ENCODE measurements at places on chromosomes 3 and 15.

GRCh38 chr3:46112984-46113383 is 85.7 kb upstream of the XCR1 start:
- no peak for DNase-seq

DNA sequence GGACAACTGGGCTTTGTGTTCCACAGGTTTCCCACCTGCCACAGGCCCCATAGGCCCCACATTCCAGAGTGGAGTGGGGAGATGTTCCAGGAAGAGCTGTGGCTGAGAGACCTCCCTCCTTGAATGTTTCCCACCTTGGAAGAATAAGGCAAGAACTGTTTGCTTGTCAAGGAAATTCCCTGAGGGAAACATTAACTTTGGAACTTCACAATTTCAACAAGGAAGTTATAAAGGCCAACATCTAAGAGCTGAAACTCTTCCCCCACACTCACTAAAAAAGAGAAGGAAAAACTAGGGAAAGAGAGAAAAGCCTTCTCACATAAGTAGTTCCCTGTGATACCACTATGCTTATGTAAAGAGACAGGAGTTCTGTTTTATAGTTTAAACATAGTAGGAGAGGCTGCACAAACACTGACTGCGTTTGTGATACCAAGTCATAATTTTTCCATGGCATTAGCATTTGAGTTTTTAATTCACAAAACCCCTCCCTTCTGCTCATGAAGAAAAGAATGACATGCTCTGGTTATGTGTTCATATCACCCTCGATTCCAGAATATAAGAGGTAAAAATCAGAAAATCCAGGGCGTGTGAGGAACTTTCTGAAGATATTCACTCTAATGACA is 39.8 kb upstream of the SPRED1 start:
- no peak for DNase-seq

- no peak for DNase-seq
Measured at GRCh38 chr3:114584734-114585371, 291.0 kb downstream of the TIGIT start.

DNA sequence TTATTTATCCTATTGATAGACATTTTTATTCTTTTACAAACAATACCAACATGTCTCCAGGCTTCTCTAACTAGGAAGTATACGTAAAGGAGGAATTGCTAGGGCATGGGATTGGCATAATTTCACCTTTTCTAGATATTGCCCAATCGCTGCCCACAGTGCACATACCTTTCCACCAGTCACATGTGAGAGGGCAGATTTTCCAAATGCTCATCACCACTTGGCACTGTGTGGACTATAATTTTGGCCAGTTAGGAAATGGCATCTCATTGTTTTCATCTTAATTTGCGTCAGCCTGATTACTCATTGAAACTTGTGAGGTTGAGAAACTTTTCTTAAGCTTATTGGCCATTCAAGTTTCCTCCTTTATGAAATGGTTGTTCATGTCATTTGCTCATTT is 57.4 kb upstream of the POLR2M start:
- no peak for DNase-seq

- no peak for DNase-seq
Measured at GRCh38 chr3:46489381-46489780, 8.4 kb upstream of the RTP3 start.

GRCh38 chr15:78307976-78308375 is 8.6 kb upstream of the SKIC8 start:
- DNase-seq, result no peak

- peak; percentile 9 for DNase-seq
Measured at GRCh38 chr3:36124118-36124796, 256.0 kb upstream of the STAC start.

DNA sequence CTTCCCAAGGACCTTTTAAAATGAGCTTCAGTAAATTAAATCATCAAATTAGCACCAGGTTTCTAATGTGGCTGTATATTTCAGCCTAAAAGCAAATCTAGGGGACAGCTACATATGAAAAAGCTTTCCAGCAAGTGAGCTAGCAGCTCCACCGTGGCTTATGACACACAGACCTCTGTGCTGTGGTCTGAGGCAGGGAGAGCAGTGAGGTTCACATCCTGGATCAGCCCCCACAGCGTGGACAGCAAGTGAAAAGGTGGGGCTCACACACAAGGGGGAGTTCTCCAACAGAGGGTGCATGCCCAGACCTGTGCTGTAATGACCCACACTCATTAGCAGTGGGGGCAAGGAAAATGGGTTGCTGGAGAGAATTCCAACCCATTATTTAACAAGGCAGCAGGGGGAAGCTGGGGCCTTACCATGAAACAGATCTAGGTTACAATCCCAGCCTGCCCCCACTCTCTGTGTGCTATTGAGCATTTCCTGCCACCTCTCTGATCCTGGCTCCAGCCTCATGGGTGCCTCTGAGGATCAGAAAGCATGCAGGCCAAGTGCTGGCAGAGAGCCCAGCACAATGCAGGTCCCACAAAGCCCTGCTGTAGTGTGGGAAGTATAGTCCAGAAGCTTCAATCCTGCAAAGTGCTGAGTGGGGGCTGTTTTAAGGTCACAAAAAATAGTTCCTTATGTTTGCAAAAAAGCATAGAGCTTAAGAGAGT is 48.2 kb downstream of the RASGRF1 start:
- no peak for DNase-seq

DNA sequence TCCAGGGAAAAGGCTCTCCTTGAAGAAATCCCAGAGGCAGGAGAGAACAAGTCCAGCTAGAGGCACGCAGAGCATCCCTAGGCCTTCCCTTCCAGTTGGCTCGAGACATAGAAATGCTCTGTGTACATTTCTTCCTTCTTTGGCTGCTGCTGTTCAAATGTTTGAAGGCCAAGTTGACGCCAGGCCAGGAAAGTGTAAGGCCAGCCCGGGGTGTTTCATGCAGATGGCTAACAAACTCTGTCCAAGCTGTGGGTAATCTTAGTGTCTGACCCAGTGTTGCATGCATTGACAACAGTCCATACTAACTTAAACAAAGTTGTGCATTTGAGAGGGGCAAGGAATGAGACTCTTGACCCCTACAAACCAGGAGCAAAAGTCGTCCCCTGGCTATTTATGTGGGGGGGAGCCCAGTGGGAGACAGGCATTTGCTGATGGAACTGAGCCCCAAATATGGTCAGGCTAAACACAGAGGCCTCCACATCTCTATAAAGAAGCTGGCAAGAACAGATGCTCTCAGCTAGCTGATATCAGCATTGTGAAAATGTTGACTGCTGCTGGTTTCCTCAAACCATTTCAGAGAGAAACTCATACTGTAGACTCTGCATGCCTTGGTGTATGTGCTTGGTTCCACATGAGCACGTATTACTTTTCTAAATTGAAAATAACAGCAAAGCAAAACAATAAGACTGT is 139.5 kb downstream of the ADAMTS9 start:
- DNase-seq, result no peak

DNA sequence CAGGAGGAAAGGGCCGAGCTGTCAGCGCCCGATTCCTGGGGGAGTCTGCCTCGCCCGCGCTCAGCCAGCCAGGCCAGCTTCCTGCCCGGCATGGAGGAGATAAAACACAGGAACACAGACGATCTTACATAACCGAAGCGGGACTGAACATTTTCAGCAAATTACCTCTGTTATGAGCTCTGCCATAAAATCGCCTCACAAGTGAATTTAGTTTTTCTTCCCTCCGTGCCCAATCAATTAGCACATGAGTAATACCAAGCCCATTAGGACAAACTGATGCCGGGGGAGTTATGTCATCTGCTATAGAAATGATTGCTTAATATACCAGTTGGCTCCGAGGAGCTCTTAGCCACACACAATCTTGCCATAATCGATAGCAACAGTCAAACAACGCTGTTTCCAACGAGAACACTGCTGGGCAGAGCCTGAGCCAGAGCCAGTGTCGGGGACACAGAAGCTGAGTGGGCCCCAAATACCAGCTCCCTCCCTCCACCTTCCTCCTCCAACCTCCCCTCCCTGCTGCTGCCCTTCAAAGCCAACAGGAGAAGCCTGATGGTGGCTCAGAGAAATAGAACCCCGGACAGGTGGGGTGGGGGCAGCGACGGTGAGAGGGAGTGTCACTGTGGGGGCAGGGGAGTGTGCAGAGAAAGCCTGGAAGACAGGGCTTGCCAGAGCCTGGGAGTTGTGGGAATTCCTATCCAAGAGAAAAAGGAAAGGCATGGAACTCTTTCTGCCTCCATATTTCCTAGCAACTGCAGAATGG is 279.4 kb upstream of the TLE3 start:
- peak; percentile 33 for DNase-seq

GRCh38 chr15:29924750-29925149 is 102.5 kb upstream of the TJP1 start:
- DNase-seq, result no peak

- no peak for DNase-seq
Measured at GRCh38 chr3:158712443-158712842, 19.8 kb downstream of the RARRES1 start.

DNA sequence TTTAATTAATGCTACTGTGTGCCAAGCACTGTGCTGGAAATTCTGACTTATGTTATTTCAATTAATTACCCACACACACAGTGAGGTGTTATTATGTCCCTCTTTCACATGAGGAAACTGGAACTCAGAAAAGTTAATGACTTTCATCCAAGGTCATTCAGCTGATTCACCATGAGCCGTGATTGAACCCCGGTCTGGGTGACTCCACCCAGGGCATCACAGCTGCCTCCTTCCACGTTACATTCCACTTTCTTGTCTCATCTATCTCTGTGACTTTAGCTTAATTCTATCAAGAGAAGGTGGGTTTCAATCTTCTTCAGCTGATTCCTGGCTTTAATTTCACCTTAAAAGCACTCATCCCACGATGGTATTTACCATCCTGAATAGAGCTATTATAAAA is 16.3 kb downstream of the SRGAP3 start:
- DNase-seq, result no peak

DNA sequence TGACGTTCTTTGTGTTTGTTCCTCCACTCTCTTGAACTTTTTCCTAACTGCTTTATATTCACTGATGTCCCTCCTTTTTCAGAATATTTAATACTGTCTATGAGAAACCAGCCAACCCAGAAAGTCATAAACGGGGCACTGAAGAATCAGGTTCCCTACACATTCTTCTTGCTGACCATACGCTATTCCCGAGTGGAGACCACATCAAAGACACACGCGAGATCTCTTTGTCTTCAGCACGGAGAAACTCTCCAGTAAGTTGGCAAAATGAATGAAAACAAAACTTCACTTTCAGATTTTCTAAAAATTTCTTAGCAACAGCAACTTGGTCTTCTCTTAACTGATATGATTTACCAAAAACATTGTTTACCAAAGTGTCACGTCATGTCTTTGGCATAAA is 22.6 kb downstream of the FAM174B start:
- no peak for DNase-seq

DNA sequence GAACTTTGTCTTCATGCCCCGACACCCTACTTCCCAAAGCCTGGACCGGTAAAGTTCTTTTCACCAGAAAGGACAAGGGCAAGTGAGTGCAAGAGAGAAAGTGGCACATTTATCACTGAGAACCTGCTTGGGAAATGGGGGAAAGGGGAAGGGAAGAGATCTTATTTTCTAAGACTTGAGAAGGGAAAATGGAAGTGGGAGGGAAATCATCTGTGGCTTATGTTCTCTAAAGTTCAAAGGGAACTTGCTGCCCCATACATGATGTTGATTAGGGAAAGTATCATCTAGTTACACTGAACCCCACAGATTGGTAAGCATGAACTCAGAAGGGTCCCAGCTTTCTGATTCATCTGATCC is 199.5 kb upstream of the LPP start:
- DNase-seq, result no peak

GRCh38 chr15:100256970-100257650 is 84.7 kb downstream of the ADAMTS17 start:
- DNase-seq, result no peak
